ENCODE measurements at places on chromosomes 4 and X. TPM values are rescaled to one million over a fixed set of nuclear protein-coding genes. Genes with fewer than 3 reads are reported as not detected.

DNA sequence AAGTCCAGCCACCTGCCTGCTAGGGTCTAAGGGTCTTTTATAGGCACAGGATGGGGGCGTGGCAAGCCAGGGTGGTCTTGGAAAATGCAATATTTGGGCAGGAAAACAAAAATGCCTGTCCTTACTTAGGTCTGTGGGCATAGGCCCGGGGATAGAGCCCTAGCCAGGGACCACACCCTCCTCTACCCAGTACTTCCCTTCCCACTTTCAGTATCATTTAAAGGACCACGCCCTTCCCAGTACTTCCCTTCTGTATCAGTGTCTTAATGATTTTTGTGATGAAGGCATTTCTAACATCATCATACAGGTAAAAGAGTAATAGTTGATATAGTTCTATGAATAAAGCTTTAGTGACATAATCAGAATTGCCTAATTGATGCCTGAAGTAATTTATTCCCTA lies 11.4 kb downstream of the BANK1 start:
- H3K27ac ChIP-seq = no peak overlapping the region
- no peak overlapping the region for H3K4me3 ChIP-seq
- H3K27me3 ChIP-seq = peaks cover 8% of the 10 kb centered on the region
- no peak for DNase-seq

DNA sequence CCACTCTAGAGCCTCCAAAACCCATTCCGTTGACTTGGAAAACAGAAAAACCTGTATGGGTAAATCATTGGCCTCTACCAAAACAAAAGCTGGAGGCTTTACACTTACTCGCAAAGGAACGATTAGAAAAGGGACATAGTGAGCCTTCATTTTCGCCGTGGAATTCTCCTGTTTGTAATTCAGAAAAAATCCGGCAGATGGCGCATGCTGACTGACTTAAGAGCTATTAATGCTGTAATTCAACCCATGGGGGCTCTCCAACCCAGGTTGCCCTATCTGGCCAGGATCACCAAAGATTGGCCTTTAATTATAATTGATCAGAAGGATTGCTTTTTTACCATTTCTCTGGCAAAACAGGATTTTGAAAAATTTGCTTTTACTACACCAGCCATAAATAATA lies 60.8 kb downstream of the ZNF732 start:
- peak; percentile 69 for DNase-seq
- no peak overlapping the region for H3K27ac ChIP-seq
- peaks cover 7% of the 10 kb centered on the region for H3K4me1 ChIP-seq
- no peak overlapping the region for H3K4me3 ChIP-seq
- H3K27me3 ChIP-seq = no peaks in the 10 kb centered on the region
- H3K36me3 ChIP-seq = no peaks in the 10 kb centered on the region

Gene COX18
- total RNA-seq = 26.8 TPM

DNA sequence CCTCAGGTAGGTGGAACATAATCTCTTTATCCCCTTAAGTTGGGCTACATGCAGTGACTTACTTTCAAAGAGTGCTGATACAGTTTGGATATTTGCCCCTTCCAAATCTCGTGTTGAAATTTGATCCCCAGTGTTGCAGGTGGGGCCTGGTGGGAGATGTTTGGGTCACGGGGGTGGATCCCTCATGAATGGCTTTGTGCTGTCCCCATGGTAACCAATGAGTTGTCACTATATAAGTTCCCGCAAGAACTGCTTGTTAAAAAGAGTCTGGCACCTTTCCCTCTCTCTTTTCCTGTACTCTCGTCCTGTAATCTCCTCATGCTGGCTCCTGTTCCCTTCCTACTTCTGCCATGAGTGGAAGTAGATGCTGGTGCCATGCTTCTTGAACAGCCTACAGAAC lies 71.3 kb downstream of the GLRA3 start:
- H3K4me3 ChIP-seq = no peak overlapping the region
- H3K27me3 ChIP-seq = no peaks in the 10 kb centered on the region
- no peak for DNase-seq
- no peak overlapping the region for H3K27ac ChIP-seq
- no peaks in the 10 kb centered on the region for H3K4me1 ChIP-seq

Gene PRMT9
- total RNA-seq = 7.4 TPM

Gene FHIP1A
- total RNA-seq = 0.86 TPM

DNA sequence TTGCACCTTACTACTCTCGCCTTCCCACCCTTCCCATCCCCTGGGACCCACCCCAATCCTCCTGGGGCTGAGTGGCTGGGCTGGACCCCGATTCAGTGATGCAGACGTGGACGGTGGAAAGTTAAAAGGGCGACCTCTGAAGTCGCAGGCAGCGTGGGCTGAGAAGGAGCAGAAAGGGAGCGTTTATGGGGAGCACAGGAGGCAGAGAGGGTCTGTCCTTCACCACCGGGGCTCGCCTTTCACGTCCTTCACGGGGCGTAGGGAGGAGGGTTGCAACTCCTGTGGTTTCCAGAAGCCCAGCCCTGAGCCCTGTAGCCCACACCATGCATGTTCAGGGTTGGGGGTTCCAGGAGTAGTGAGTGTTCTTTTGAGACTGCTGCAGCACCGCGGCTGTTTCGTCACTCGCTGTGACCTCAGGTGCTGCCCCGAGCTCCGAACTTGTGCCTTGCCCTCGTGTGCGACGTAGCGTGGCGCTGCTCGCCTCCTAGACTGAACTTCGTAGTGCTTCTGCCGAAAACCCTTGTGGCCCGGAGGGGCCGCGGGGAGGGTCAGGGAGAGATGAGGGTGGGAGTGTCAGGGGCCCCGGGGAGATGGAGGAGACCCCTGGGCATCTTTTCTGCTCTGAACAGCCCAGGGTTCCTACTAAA lies 1.6 kb downstream of the NHS start:
- no peaks in the 10 kb centered on the region for H3K36me3 ChIP-seq
- H3K4me3 ChIP-seq = no peak overlapping the region
- peak; percentile 38 for DNase-seq
- H3K4me1 ChIP-seq = peaks cover 6% of the 10 kb centered on the region
